Left ventricle myocardium inferior (tissue), 1 donor: ENCODE measurements at places on chromosomes 7 and 10.

- peak; percentile 85 for DNase-seq
Measured at GRCh38 chr7:74479961-74480829, 26.5 kb downstream of the GTF2IRD1 start.

DNA sequence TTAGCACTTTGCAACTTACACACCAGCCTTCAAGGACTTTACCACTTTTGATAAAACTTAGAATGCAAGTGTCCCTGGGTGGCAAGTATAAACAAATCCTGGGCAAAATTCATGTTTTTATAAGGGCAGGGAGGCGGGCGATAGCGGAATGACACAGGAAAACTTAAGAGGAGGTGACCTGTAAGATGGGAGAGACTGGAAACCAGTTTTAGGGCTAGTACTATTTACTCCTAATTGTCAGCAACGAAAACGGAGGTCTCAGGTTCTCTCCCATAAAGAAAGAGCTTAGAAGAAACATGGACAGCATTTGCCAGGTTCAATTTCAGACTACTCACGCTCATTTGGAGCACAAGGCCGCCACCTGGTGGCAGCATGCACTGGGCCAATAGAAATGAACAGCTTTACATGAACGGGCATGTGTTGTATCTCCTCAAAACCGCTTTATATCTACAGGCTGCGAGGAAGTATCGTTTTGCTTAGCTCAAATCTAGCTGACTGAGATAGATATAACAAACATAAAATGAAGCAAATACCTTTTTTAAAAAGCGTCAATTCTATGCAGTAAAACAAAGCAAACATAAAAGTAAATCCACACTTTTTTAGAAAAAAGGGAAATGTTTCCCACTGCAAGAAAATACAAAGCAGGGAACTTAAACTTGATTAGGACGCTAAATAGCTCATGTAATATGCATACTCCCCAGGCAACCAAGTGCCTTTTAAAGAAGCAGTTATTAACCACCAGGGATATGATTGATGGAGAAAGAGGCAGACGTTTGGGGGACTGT is 37.6 kb upstream of the SVOPL start:
- peak; percentile 78 for DNase-seq

- DNase-seq: no peak
Measured at GRCh38 chr7:92768501-92769393, 67.6 kb downstream of the CDK6 start.

GRCh38 chr7:51230723-51231122 is 85.9 kb downstream of the COBL start:
- DNase-seq: no peak

DNA sequence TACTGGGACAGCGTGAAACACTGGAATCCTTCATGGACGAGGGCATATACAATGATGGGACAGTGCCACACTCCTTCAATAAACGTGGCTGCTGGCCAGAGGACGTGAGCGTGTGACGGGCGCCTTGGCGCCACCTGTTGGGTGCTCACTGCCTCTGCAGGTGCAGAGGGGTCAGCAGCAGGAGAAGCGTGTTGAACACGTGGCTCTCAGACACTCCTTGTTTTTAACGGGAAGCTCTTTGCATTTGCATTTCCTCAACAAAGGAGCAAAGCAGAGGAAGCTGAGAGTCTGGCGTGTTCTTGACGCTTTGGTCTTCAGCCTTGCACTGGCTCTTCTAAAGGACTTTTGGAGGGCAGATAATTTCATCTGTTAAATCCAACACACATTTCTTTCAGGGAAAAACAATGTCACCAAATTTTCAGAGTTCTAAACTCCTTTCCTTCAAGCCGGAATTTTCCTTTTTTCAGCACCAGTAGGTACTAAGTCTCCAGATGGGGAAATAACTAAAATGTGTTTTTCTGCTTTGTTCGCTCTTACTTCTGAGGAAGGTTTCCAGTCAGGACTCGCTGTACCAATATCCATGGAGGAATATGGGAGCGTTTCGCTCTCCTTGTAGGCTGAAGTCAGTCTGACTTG is 2.9 kb upstream of the GET4 start:
- peak; percentile 80 for DNase-seq

- DNase-seq: peak; percentile 46
Measured at GRCh38 chr10:114045136-114046086, 1.7 kb downstream of the ADRB1 start.

- DNase-seq: no peak
Measured at GRCh38 chr7:76262683-76263402, 39.6 kb upstream of the HSPB1 start.

GRCh38 chr7:129889133-129889844 is 63.5 kb downstream of the UBE2H start:
- DNase-seq: no peak

- DNase-seq: no peak
Measured at GRCh38 chr10:8321990-8322389, 267.5 kb downstream of the GATA3 start.

- DNase-seq: no peak
Measured at GRCh38 chr7:102396710-102397019, 502 bp downstream of the PRKRIP1 start.

GRCh38 chr7:129493555-129493954 is 8.8 kb upstream of the SMKR1 start:
- DNase-seq: no peak

- DNase-seq: peak; percentile 66
Measured at GRCh38 chr10:22340329-22341189, 4.7 kb upstream of the SPAG6 start.

- DNase-seq: no peak
Measured at GRCh38 chr10:72883861-72884260, 9.7 kb upstream of the OIT3 start.

DNA sequence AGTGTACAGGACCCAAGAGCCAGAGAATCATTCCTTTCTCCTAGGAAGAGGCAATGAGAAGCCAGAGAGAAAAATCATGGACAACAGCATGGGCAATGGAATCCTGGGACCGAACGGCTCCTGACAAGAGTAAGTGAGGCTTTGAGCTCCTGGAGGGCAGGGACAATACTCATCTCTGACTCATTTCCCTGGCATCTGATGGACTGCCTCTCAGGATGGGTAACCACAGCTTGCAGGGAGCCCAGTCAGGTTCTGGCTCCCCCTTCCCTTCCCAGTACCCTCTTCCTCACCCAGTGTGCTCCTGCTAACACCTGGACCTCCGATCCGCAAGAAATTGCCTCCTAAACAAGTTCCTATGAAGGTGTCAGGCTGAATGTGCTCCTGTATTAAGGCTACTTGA is 51.2 kb upstream of the SORCS3 start:
- no peak for DNase-seq

- DNase-seq: no peak
Measured at GRCh38 chr10:126013489-126014281, 117.3 kb downstream of the FANK1 start.
